ENCODE measurements at places on chromosomes 5 and 9. TPM values are rescaled to one million over a fixed set of nuclear protein-coding genes. Genes with fewer than 3 reads are reported as not detected.

DNA sequence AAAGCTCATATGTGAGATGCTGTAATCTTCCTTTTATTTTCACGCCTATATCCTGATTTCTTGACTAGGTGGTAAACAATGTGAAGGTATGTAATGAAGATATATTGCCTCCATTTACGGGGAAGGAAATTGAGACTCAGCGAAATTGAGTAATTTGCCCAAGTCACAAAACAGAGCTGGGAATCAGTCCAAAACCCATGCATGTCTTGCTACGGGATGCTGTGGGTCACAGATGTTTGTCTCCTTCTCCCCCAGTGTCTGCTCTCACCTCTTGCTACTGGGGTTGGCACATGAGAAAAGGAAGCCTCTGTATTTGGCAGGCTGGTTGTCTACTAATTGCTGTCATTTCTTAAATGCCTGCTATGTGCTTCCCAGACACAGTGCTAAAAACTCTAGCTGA is 53.7 kb upstream of the TEX48 start:
- no peak for DNase-seq

Gene FOXD4L4
- total RNA-seq, result not detected

DNA sequence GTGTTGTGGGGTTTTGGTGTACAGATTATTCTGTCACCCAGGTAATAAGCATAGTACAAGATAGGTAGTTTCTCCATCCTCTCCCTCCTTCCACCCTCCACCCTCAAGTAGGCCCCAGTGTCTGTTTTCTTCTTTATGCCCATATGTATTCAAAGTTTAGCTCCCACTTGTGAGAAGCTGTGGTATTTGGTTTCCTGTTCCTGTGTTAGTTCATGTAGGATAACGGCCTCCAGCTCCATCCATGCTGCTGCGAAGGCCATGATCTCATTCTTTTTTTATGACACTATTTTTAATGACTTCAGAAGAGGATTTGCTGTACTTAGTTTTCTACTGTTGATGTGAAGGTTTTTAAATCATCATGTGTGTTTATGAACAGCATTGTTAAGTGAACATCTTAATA is 11.9 kb downstream of the CCDC180 start:
- DNase-seq, result no peak

GRCh38 chr5:132385326-132386105 is 16.0 kb downstream of the SLC22A5 start:
- peak; percentile 90 for DNase-seq

DNA sequence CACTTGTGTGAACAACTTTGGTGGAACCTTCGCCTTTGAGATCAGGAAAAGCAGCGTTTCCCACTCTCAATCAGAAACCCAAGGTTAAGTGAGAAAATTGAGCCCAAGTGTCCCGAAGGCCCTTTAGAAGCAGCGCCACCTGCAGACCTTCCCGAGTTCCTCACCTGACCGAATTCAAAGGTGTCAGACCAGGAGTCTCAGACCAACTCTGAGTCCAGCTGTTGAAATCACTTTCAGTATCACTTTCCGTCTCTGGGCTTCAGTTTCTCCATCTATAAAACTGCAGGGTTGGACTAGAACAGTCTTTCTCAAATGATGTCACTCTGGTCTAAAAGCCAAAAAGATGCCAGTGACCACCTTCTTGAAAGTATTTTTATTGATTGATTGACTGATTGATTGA is 31.7 kb upstream of the GRHPR start:
- peak; percentile 80 for DNase-seq

Gene PRDM9
- not detected for total RNA-seq

GRCh38 chr5:159518371-159518770 is 188.1 kb upstream of the IL12B start:
- DNase-seq, result no peak

Gene SPINK13
- total RNA-seq, result not detected

Gene PLAC8L1
- 0.57 TPM for total RNA-seq

Gene SYNPO
- total RNA-seq, result not detected

Gene SPOCK1
- total RNA-seq, result not detected

Gene SV2C
- total RNA-seq, result not detected

- no peak for DNase-seq
Observed at GRCh38 chr9:126093771-126094170, 232.9 kb upstream of the MVB12B start.

Gene LURAP1L
- total RNA-seq, result not detected

- no peak for DNase-seq
Observed at GRCh38 chr9:26243726-26244125, 565.5 kb upstream of the TUSC1 start.

Gene LRRC14B
- not detected for total RNA-seq

Gene IL5
- total RNA-seq, result 7.0 TPM

DNA sequence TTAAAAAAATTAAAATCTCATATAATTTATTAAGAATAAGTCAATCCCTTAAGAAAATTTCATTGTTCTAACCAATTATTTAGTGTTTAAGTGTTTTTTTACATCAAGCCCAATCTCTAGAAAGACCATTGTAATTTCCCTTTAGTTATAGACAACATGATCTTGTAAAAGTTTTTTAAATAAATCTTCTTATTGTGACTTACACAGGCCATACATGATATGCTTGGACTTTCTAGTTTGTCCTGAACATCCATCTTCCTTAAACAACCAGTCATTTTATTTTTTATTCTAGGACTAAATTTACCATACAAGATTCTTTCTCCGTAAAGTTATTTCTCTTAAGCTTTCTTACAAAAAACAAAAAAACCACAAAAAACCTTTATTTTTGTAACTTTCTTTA is 126.5 kb upstream of the MAST4 start:
- DNase-seq, result no peak

Gene CDKN2A
- 3.7 TPM for total RNA-seq

GRCh38 chr9:133901184-133901835 is 90.8 kb downstream of the VAV2 start:
- no peak for DNase-seq

DNA sequence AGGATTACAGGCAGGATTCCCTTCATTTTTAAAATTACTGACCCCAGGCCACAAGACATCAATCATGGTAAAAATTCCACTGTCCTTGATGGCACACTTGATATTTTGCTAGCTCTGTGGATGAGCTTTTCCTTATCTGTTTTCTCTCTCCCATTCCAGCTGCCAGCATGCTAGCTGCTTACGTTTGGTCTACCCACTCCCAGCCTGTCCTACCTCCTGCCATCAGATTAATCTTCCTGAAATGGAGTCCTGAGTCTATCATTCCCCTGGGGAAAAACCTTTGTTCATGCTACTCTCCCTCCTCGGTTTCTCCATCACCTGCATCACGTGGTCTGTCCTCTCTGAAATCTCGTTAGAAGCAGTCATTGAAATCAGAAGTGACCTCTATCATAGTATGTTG is 108.9 kb downstream of the F2RL2 start:
- no peak for DNase-seq
